Body of pancreas (tissue), 4 donors: ENCODE measurements at places on chromosomes 12 and 14. TPM values are rescaled to one million over a fixed set of nuclear protein-coding genes. Genes with fewer than 3 reads are reported as not detected.

DNA sequence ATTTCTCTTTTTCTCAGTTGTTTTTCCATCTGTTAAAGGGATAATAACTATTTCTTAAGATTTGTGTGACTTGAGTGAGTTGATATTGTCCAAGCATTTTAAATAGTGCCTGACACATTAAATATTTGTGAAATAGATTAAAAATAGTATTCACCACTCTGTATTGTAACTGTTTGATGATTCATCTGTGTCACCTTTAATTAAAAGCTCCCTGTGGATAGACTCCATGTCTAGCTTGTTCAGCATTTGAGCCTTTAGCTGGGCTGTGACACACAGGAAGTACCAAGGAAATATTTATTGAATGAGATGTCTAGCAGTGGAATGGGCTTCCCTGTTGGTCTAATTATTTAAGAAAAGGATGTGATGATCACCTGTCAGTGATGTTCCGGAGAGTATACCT, 1.8 kb upstream of the GLIPR1L2 start:
- H3K27ac ChIP-seq: no peak overlapping the region
- no peaks in the 10 kb centered on the region for H3K36me3 ChIP-seq
- peaks cover 4% of the 10 kb centered on the region for H3K4me1 ChIP-seq
- DNase-seq: no peak
- no peaks in the 10 kb centered on the region for H3K27me3 ChIP-seq
- H3K4me3 ChIP-seq: no peak overlapping the region

GRCh38 chr14:91378930-91379578, 38.6 kb downstream of the CCDC88C start:
- H3K4me1 ChIP-seq: peaks cover 28% of the 10 kb centered on the region
- no peaks in the 10 kb centered on the region for H3K27me3 ChIP-seq
- no peak for DNase-seq

DNA sequence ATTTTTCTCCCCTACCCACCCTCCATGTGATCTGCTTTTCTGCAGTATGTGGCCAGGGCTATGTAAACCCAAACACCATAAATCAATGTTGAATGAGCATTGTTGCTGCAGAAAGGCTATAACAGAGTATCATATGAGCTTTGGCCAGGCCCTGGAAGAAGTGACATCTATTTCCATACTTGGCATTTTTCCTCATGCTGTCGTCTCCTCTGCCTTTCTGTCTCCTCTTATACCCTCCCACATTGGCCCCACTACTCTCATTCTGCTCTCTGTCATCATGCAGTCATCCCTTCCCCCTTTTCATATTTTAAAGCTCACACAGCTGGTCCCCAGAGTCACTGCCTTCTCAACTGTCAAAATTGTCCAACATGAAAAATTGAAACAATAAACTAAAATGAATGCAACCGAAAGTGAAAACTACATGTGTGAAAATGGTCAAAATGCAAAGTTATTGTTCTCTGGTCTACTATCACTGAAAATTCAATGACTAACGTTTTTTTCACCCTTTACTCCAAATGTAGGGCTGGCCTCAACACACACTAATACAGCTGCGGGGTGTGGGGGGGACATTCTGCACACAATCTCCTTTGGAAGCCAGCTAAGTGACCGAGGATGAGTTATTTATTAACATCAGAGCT, 290.7 kb upstream of the TMPO start:
- H3K27me3 ChIP-seq: no peaks in the 10 kb centered on the region
- H3K4me1 ChIP-seq: peaks cover 27% of the 10 kb centered on the region
- H3K4me3 ChIP-seq: no peak overlapping the region
- peak overlapping the region; percentile 56 for H3K27ac ChIP-seq
- H3K36me3 ChIP-seq: no peaks in the 10 kb centered on the region
- no peak for DNase-seq

GRCh38 chr12:49346659-49347310, at the start of gene DNAJC22:
TSS of gene DNAJC22 (plus strand) at chr12:49346888. CDS start at chr12:49348873, 1,985 bp downstream.
- H3K4me1 ChIP-seq: peaks cover 71% of the 10 kb centered on the region
- peak; percentile 42 for DNase-seq
- H3K4me3 ChIP-seq: no peak within 1 kb of the TSS
- no peaks in the 10 kb centered on the region for H3K27me3 ChIP-seq
- H3K36me3 ChIP-seq: no peaks in the 10 kb centered on the region

GRCh38 chr12:42564996-42565395, 24.6 kb downstream of the PRICKLE1 start:
- H3K27me3 ChIP-seq: no peaks in the 10 kb centered on the region
- H3K36me3 ChIP-seq: no peaks in the 10 kb centered on the region
- H3K4me1 ChIP-seq: peaks cover 14% of the 10 kb centered on the region
- no peak overlapping the region for H3K27ac ChIP-seq

DNA sequence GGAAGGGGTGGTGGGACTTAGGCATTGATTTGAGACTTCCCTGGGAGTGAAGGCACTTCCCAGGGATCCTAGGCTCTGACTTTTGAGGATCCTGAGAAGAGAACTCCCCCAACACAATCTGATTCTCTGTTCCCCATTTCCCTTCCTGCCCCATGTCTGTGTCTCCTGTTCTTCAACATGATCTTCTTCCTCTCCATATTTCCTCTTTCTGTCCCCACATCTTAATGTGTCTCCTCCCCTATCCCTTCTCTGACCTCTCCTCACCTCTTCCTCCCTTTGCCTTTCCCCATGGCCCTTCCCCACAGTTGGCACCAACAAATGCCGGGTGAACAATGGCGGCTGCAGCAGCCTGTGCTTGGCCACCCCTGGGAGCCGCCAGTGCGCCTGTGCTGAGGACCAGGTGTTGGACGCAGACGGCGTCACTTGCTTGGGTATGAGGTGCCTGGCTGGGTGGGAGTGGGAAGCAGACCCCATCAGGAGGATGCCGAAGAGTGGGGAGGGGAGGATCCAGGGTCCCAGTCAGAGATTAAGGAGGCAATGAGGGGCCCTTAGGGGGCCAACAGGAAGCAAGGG, 15.2 kb upstream of the LRP1-AS start:
- H3K27ac ChIP-seq: no peak overlapping the region
- no peaks in the 10 kb centered on the region for H3K36me3 ChIP-seq
- H3K4me3 ChIP-seq: no peak overlapping the region
- H3K4me1 ChIP-seq: no peaks in the 10 kb centered on the region

DNA sequence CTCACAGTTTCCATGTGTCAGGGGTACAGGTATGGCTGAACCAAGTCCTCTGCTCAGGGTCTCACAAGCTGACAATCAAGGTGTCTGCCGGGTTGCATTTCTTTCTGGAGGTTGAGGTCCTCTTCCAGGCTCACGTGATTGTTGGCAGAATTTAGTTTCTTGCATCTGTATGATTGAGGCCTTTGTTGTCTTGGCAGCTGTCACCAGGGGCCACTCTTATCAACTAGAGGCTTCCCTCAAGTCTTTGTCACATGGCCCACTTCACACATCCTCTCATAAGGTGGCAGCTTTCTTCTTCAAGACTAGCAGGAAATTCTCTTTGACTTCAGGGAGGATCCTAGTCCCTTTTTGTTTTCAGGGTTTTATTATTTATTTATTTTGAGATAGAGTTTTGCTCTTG, 46.0 kb upstream of the FOS start:
- no peaks in the 10 kb centered on the region for H3K36me3 ChIP-seq
- peaks cover 20% of the 10 kb centered on the region for H3K4me1 ChIP-seq
- H3K4me3 ChIP-seq: no peak overlapping the region
- no peaks in the 10 kb centered on the region for H3K27me3 ChIP-seq
- no peak for DNase-seq
- no peak overlapping the region for H3K27ac ChIP-seq

- peaks cover 5% of the 10 kb centered on the region for H3K4me1 ChIP-seq
- no peak overlapping the region for H3K4me3 ChIP-seq
- no peak for DNase-seq
- H3K27ac ChIP-seq: no peak overlapping the region
These were observed 238.0 kb downstream of the CHST11 start for GRCh38 chr12:104694711-104695110.

DNA sequence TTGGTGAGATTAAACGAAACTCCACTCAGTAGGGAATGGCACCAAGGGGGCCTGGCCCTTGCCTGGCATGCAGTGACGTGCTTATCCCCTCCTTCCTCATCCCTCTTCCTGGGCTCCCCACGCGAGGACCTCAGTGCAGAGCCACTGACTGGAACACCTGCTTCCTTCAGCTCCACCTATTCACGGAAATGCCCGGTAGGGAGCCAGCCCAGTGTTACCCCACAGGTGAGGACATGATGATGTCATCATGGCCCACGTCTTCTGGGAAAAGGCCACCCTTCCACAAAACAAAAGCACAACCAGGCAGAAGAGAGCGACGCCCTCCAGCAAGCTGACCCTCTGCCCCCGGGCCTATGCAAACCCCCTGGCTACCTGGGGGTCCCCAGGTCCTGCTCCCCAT, 42.1 kb downstream of the CCDC85C start:
- H3K4me1 ChIP-seq: peaks cover 91% of the 10 kb centered on the region
- no peak overlapping the region for H3K4me3 ChIP-seq
- H3K36me3 ChIP-seq: no peaks in the 10 kb centered on the region
- H3K27me3 ChIP-seq: no peaks in the 10 kb centered on the region
- DNase-seq: peak; percentile 56

DNA sequence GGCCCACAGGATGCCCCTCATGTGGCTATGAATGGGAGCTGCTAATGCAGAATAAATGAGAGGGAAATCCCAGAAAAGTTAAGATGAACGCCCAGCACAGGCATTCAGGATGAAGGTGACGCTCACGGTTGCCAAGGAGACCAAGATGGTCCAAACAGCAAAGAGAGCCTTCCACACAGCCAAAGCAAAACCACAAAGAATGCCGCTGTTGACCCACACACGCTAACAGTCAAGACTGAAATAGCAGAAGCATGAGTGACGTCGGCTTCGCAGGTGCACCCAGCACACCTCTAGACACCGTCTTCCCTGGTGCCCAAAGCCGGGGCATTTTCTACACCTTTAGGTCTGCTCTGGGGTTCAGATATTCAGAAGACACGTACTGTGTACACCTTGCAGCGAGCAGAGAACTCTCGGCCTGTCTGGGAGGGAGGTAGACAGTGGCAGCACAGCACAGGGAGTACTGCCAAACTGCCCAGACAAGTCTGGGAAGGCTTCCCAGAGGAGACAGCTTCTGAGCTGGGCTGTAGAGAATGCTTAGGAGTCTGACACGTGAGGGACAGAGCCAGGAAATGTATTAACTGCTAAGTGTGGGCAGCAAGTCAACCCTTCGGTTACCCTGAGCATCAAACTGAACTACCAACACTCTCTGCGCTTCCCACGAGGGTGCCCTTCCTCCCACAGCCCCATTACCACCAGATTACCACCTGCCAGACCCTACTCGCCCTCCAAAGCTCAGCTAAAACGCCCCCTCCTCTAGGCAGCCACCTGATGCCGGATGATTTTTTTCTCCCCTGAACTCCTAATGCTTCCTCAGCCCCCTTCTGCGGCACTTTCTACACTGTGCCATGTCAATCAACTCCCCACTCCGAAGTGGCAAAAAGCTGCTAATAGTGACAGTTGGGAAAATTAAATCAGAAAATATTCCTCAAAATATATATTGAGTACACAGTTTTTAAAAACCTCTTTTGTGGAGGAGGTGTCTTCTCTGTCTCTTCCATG, 50.1 kb downstream of the CCDC88C start:
- no peaks in the 10 kb centered on the region for H3K36me3 ChIP-seq
- peak overlapping the region; percentile 32 for H3K27ac ChIP-seq
- no peak overlapping the region for H3K4me3 ChIP-seq
- peak; percentile 56 for DNase-seq
- no peaks in the 10 kb centered on the region for H3K27me3 ChIP-seq
- peaks cover 28% of the 10 kb centered on the region for H3K4me1 ChIP-seq

DNA sequence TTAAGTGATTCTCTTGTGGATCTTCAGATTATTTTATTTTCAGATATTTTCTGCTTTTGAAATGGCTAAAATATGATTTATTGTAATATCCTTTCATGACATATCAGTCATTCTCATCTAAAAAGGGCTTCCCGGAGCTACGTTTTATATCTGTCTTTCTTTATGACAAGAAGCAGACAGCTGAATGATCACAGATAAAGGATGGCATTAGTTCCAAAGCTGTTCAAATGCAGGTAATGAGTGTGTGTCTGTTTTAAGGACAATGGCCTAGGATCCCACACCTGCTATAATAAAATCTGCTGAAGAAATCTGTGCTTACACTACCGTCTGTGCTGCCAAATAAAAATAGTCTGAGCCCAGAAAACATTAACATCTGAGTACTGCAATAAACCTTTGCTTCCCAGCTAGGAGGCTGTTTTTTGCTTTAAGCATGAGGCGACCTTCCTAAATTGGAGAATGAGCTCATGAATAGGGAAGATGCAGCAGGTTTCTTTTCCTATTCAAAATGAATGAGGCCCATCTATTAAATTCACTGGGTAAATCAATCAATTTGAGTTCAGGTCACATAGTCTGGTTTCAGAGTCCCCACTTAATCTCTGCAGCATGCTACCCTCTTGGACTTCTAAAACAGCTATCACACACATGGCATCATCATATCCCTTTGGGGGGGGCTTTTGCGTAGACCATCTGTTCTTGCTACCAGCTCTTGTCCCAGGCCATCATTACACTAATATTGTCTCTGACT, 498.5 kb downstream of the NELL2 start:
- no peaks in the 10 kb centered on the region for H3K36me3 ChIP-seq
- no peaks in the 10 kb centered on the region for H3K4me1 ChIP-seq
- no peaks in the 10 kb centered on the region for H3K27me3 ChIP-seq
- no peak for DNase-seq

DNA sequence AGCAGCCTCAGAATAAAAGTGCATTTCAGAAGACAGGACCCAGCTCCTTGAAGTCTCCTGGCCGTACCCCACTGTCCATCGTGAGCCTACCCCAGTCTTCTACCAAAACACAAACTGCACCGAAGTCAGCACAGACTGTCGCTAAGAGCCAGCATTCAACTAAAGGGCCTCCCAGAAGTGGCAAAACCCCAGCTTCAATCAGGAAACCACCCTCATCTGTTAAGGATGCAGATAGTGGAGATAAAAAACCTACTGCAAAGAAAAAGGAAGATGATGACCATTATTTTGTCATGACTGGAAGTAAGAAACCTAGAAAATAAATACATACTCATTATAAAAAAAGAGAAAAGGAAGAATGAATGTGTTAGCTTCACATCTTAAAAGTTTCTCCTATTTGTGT, 51.1 kb downstream of the GAS2L3 start:
- no peaks in the 10 kb centered on the region for H3K4me1 ChIP-seq
- H3K36me3 ChIP-seq: no peaks in the 10 kb centered on the region
- DNase-seq: no peak
- H3K27me3 ChIP-seq: no peaks in the 10 kb centered on the region
- no peak overlapping the region for H3K27ac ChIP-seq

The PROX2 gene
- 0.52 TPM for total RNA-seq

The KRT73 gene
- total RNA-seq: 1.3 TPM
